Activated naive CD8-positive, alpha-beta T cell treated with anti-CD3 and anti-CD28 coated beads for 36 hours (primary cell): ENCODE measurements at places on chromosomes 13 and 19.

DNA sequence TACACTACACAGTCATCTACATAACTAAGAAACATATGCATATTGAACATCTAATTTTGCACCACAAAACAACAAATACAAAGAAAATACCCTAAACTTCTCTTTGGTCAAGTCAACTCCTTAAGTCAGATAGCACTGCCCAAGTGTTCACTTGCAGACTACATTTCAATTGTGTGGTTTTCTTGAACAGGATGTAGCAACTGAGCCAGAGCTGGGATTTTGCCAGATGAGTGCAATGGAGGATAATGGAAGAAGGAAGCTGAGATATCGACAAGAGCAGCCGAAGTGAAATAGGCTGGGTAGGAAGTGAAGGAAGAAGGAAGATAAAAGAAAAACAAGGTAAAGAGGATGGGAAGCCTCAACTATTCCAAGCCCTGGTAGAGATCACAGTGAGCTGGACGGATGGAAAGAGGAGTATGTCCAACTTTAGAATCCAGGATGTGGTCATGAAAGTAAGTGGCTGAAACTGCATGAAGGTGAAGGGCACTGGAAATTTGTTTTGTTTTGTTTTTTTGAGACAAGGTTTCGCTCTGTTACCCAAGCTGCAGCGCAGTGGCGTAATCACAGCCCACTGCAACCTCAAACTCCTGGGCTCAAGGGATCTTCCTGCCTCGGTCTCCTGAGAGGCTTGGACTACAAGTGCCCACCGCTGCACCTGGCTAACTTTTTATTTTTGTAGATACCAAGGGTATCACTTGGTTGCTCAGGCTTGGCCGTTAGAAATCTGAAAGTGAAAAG lies 15.0 kb downstream of the NUFIP1 start:
- H3K4me1 ChIP-seq, result no peaks in the 10 kb centered on the region
- no peak overlapping the region for H3K27ac ChIP-seq
- H3K27me3 ChIP-seq, result no peaks in the 10 kb centered on the region
- no peak overlapping the region for H3K4me3 ChIP-seq
- no peak for DNase-seq

DNA sequence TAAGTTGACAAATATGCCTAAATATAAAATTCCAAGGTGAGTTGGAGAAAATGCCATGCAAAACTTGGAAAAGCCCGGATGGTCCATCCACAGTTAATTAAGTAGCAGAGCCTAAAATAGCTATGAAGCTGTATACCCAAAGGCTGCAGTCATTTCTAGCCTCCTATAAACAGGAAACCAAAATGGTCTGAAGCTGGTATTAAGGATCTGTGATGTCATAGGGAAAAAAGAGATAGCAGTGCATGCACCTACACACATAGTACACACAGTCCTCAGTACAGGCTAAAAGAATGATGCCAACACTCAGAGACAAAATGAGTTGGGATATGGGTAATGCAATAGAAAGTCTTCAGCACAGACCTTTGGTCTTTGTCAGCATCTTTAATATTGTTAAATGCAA lies 736.9 kb downstream of the EFNB2 start:
- H3K4me3 ChIP-seq, result no peak overlapping the region
- no peak for DNase-seq
- H3K27ac ChIP-seq, result no peak overlapping the region
- no peaks in the 10 kb centered on the region for H3K36me3 ChIP-seq
- H3K4me1 ChIP-seq, result no peaks in the 10 kb centered on the region
- H3K27me3 ChIP-seq, result no peaks in the 10 kb centered on the region

DNA sequence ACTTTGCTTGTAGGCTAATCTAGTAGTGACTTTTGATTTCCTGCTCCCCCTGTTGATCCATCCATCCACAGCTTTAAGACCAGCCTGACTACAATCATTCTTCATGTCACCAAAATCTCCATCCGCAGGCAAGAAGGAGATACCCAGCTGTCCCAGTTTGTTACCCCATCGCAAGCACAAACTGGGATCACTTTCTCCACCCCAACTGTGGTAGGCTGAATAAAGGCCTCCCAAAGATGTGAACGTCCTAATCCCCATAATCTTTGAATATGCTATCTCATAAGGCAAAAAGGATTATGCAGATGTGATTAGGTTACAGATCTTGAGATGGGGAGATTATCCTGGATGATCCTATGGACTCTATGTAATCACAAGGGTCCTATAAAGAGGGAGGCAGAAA lies 202.0 kb downstream of the ENOX1 start:
- no peak overlapping the region for H3K27ac ChIP-seq
- no peak for DNase-seq
- peaks cover 13% of the 10 kb centered on the region for H3K27me3 ChIP-seq
- H3K36me3 ChIP-seq, result no peaks in the 10 kb centered on the region
- H3K4me1 ChIP-seq, result no peaks in the 10 kb centered on the region

GRCh38 chr19:6760606-6761005 lies 6.6 kb downstream of the SH2D3A start:
- H3K4me3 ChIP-seq, result no peak overlapping the region
- H3K27me3 ChIP-seq, result no peaks in the 10 kb centered on the region
- no peak for DNase-seq
- peaks cover 20% of the 10 kb centered on the region for H3K36me3 ChIP-seq
- H3K27ac ChIP-seq, result no peak overlapping the region
- peaks cover 11% of the 10 kb centered on the region for H3K4me1 ChIP-seq

DNA sequence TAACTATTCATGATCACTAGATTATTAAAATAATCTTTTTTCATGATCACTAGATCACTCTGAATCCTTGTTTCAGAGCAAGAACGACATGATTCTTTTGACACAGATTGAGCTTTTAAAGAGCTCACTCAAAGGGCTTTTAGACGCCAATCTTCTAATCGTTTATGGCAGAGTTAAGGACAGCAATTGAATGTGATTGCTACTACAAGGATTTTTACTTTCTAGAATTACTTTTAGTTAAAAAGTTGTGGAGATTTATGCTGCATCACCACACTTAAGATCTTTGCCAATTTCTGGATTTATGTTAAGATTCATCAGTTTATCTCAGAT lies 1.3 kb downstream of the EXOSC8 start:
- no peak for DNase-seq
- peaks cover 35% of the 10 kb centered on the region for H3K4me1 ChIP-seq
- peak overlapping the region; percentile 100 for H3K4me3 ChIP-seq
- H3K27ac ChIP-seq, result peak overlapping the region; percentile 100

DNA sequence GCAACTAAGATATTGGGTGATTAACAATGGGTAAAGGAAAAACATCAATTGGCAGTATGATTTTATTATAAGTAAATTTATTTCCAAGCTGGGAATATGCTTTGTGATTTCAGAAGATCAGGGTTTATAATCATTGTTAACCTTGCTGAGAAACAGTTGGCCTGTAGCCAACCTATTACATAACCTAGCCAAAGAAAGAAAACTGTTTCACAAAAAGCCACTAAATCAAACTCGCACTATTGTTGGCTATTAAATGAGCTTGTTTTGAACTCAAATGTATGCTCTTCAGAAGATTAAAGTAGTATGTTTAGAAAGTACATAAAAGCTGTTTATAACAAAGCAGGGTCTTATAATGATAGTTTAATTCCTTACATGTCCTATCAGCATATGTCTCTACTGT lies 151.7 kb downstream of the LHFPL6 start:
- peaks cover 8% of the 10 kb centered on the region for H3K4me1 ChIP-seq
- no peak for DNase-seq
- no peaks in the 10 kb centered on the region for H3K36me3 ChIP-seq
- no peak overlapping the region for H3K27ac ChIP-seq
- H3K4me3 ChIP-seq, result no peak overlapping the region

- no peaks in the 10 kb centered on the region for H3K27me3 ChIP-seq
- no peak overlapping the region for H3K4me3 ChIP-seq
- H3K36me3 ChIP-seq, result peaks cover 4% of the 10 kb centered on the region
- no peak for DNase-seq
These were observed 108.9 kb downstream of the PCCA start for GRCh38 chr13:100197591-100198365.

DNA sequence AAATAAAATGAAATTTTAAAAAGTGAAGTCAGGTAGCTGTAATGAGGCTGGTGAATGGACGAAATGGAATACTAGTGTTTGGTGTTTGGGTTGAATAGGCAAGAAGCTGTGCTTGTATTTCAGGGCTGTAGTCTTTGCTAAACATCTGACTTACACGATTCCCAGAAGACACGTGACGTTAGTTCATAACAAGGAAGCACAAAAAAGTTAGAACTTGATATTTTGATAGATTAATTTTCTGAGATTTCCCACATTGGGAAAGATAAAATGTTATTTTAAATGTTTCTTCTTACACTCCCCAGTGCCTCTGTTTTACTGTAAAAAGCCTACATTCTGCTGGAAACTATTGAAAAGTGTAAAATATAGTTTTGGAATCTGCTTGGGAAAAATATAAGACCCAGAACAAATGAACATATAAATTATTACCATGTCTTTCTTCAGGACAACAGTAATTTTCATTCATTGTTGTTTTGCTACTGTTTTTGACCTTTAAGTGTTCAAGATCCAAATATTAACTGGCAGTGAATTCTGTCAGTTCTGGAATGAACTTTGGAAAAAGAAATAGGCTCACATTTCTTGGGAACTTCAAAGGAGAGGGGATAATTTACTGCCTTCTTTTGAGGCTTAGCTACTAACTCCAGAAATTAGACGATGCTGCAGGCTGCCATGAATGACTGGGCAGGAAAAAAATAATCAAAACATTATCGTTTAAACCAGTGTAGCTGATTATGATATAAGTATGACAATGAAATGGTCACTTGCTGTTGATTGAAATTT lies 241.3 kb downstream of the SLITRK6 start:
- no peak overlapping the region for H3K27ac ChIP-seq
- no peak overlapping the region for H3K4me3 ChIP-seq
- no peak for DNase-seq
- H3K36me3 ChIP-seq, result no peaks in the 10 kb centered on the region

GRCh38 chr13:48493851-48494250 lies 39.0 kb downstream of the RCBTB2 start:
- peaks cover 7% of the 10 kb centered on the region for H3K36me3 ChIP-seq
- peaks cover 43% of the 10 kb centered on the region for H3K4me1 ChIP-seq
- H3K27ac ChIP-seq, result no peak overlapping the region
- DNase-seq, result no peak

DNA sequence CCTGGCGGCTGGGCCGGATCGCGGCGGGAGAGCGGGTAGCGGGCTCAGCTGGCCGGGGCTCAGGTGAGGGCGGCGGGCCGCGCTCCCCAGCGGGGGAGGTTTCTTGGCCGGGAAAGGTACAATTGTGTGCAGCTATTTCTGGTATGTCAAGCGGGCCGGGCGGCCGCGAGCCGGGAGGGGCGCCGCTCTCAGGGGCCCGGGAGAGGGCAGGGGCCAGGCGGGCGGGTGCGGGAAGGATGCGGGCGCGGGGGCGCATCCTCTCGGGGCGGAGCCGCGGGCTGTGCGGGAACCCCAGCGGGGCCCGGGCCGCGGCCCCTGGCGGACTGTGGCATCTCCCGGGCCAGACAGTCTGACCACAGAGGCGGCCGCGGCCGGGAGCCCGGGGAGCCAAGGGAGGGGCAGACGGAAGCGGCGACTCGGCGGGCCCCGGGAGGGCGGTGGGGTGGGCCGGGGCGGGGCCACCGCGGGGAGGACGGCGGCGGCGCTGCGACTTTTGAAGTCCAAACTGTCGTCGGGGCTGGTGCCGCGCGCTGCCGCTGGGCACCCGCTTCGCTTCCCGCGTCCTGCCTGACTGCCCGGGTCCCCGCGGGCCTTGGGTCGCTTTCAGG lies at the start of gene LMO7:
Gene LMO7, plus strand, starts transcription at position 503 of the 608 bp plus-strand sequence. CDS start 328 bp downstream, outside the sequence.
- peaks cover 7% of the 10 kb centered on the region for H3K4me1 ChIP-seq
- H3K27me3 ChIP-seq, result peaks cover 25% of the 10 kb centered on the region
- peak; percentile 39 for DNase-seq
- H3K36me3 ChIP-seq, result peaks cover 2% of the 10 kb centered on the region

GRCh38 chr19:16067205-16067938 lies 8.9 kb upstream of the TPM4 start:
- no peak overlapping the region for H3K4me3 ChIP-seq
- no peaks in the 10 kb centered on the region for H3K36me3 ChIP-seq
- no peaks in the 10 kb centered on the region for H3K27me3 ChIP-seq
- DNase-seq, result no peak
- peaks cover 19% of the 10 kb centered on the region for H3K4me1 ChIP-seq
- H3K27ac ChIP-seq, result no peak overlapping the region

DNA sequence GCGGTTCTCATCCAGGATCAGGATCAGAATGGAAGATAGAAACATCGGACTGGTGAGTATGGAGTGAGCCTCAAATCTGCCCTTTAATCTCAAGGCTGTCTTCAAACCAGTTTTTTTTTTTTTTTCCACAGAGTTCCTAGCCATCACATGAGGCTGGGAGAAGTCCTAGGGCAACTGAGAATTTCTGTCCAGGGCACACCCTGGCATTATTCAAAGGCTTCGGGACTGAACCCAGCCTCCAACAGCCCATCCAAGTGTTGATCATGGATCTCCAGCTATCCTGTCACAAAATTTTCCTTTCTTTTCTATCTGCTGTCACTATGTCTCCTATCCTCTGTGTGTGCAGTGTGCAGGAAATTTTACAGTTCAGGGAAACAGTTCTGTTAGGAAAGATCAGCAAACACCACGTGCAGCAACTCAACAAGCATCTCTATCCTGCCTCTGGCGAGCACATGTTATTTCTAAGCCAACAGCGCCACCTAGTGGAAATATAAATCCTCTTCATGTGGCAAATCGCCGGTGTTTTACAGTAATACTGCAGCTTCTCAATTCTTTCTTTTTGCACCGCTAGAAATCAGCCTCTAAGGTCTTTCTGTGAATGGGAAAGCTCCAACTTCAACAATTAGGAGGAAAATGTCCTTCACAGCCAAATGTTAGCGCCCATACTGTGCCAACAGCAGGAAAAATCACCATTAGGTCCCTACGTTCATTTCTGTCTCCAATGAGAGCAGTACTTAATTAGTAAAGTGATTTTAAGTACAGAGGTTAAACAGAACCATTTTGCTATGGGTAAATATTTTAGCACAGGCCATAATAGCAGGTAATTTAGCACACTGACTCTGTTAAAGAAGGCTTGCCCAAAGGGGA lies 21.4 kb upstream of the ZNF181 start:
- peaks cover 31% of the 10 kb centered on the region for H3K27me3 ChIP-seq
- H3K4me3 ChIP-seq, result no peak overlapping the region
- peaks cover 1% of the 10 kb centered on the region for H3K4me1 ChIP-seq
- peak; percentile 36 for DNase-seq

DNA sequence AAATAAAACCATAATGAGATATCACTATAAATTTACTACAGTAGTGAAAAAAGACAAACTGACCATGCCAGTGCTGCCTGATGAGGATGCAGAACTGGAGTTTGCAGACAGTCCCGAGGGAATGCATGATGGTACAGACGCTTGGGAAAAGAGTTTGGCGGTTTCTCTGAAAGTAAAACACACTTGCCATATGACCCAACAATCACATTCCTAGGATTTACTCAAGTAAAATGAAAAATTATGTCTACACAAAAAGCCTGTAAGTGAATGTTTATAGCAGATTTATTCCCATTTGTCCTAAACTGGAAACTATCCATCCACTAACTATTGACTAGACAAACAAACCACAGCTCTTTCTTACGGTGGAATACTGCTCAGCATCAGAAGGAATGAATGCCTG lies 271.0 kb downstream of the DNAJC15 start:
- H3K36me3 ChIP-seq, result no peaks in the 10 kb centered on the region
- no peaks in the 10 kb centered on the region for H3K4me1 ChIP-seq
- DNase-seq, result no peak
- H3K4me3 ChIP-seq, result no peak overlapping the region
- H3K27me3 ChIP-seq, result peaks cover 4% of the 10 kb centered on the region
